ENCODE measurements at places on chromosomes 1 and 21.

- DNase-seq: peak; percentile 38
Observed at GRCh38 chr1:211829343-211830054, 1.1 kb downstream of the LPGAT1 start.

- DNase-seq: no peak
Observed at GRCh38 chr1:90879281-90879680, 142.6 kb downstream of the ZNF644 start.

- no peak for DNase-seq
Observed at GRCh38 chr21:44666401-44667320, at the start of gene KRTAP12-2. TSS of gene KRTAP12-2 (minus strand) at chr21:44666927. CDS start at chr21:44666886, 41 bp downstream.

DNA sequence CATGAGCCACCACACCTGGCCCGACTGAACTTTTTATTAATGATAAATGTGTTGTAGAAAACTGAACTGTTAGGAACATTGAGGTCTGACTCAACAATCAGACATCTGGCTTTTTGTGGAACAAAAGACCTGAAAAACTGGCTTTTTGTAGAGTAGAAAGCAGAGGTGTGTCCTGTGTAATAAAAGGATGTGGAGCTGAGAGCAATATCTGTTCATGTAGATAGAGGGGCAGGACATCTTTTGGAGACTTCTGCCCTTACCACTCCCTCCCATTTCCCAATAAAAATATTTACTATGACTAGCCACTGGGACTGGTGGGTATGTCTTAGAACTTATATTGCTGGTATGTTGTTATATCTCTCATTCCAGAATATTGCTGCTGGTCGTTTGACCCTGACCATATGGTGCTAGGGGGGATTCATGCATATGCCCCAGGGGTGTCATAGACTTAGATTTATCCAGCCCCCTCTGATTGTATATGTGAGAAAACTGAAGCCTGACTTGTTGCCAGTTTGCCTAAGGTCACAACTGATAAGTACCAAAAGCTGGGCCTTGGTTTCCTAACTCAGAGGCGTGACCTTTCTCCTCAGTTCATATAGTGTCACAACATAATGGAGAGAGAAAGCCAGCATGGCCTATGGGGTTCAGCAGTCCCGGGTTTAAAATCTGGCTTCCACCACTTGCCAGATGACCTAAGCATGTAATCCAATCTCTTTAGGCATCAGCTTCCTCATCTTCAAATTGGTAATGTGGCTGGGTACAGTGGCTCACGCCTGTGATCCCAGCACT, 33.5 kb upstream of the PIGV start:
- no peak for DNase-seq

GRCh38 chr1:62285440-62285839, 33.8 kb downstream of the KANK4 start:
- no peak for DNase-seq

DNA sequence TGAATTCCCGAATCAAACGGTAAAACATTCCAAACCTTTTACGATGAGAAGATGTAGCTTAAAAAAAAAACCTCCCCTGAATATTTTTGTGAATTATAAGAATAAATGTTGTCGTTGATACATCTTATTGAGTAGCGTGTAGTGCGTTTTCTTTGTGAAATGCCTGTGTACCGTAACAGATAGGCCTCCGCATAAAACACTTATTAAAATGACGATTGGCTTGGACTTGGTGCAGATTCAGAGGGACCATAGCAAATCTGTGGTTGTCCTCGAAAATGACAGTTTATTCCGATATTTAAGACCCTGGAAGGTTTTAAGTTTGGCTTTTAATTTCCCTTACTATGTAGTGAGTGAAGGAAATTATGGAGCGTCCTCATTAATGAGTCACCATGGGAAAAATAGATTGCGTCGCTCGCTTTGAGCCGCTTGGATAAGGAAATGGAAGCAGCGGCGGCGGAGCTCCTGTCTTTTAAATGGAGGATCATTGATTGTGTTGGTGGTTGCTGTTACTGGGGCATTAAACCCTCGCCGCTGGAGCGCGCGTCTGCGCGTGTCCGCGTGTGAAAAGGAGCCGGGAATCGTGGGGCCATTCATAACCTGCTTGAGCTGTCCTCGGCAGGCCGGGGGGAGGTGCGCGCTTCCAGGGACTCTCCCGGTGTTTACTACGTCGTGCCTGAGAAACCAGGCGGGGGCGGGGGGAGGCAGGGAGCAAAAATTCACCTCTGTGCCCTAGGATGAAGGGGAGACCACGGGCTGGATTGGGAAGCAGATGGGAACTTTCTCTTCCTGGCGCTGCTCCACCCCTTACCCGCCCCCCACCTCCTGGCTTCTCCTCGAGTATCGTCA, 1.6 kb downstream of the SPEN start:
- DNase-seq: peak; percentile 75

DNA sequence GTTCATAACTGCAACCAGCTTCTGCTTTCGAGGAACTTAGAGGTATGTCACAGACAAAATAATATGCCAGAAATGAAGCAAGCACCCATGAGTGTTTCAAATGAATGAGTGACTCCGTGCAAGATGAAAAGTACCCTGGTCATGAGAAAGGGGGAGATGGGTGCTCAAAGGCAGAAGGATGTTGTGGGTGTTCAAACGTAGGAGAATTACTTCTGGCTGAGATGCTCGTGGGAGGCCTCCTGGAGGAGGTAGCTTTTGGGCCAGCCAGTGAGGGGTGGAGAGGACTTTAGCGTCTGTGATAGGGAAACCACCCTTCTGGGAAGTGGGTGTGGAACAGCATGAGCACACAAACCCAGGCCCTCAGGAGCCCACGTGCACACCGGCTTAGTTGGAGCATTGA, 113.8 kb downstream of the SYF2 start:
- no peak for DNase-seq

- DNase-seq: no peak
Observed at GRCh38 chr1:22717037-22717760, 6.6 kb downstream of the EPHB2 start.

DNA sequence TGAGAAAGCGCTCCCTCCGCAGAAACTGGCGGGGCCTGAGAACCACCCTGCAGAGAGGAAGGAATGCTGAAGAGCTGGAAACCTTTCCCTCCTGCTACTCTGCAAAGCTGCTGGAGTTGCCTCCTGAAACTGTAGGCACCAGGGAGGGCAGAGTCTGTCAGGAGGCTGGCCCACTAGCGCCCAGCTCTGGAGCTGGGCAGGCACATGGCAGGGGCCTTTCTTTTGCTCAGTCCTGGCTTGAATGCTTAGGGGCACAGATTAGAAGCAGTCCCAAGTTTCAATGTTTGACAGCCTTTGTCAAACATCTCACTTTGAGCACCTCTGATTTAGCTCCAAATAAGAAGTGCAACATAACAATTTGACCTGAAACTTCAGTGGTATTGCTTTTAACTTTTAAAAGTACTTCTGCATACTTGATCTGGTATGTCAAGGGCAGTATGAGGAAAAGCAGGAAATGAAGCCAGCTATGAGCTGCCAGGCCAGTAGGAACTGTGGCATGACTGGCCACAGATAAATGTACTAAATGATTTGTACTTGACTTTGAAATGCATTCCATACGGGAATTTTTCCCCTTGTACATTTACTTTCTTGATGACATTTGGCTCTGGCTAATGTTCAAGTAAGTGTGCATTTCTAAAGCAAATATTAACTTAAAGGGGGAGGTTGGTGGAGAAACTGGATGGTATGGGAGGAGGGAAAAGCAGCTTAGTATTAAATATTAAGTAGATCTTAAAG, 7.2 kb downstream of the C1orf116 start:
- DNase-seq: no peak

GRCh38 chr1:243663651-243664050, 186.4 kb downstream of the AKT3 start:
- DNase-seq: no peak

DNA sequence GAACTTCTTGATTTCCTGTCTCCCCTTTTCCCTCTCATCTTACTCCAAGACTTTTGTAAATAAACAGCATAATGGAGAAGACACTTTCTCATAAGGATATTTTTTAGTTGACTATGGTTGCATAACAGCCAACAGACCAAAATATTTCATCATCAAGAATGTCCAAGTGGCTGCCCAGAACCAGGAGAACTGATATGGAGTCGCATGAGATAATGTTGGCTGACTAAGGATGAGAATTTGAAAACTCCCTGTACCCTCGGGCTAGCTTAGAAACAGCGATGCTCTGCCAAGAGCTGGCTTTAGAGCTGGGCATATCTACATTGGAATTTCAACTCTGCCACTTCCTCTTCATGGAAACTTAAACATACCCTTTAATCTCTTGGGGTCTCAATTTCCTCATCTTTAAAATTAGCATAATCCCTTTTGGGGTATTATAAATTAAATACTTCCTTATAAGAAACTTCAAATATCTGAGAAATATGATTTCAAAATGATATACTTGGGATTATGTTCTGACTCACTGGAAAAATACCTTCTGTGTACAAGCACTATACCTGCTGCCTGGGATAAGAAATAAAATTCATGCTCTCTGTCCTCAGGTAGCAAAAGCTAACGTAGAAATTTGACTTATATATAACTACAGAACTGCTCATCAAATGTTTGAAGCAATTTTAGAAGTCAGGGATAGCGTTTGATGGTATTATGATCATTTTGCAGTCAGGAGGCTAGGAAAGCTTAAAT, 777.3 kb downstream of the LTN1 start:
- DNase-seq: no peak

DNA sequence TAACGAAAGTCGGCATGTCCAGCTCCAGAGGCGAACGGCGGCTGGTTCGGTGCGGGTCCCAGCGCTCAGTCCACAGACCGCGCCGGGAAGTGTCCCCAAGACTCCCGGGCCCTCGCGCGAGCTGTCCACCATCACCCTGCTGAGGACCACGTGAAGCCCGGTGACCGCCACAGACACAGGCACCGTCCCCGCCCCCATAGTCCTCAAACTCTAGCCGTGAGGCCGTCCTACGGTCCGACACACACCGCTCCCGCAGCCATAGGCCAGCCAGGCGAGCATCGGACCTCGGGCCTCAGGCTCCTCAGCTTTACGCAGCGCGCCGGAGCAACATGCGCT, 535 bp downstream of the SETD4 start:
- DNase-seq: no peak

- no peak for DNase-seq
Observed at GRCh38 chr1:10980094-10980577, 32.3 kb upstream of the TARDBP start.

DNA sequence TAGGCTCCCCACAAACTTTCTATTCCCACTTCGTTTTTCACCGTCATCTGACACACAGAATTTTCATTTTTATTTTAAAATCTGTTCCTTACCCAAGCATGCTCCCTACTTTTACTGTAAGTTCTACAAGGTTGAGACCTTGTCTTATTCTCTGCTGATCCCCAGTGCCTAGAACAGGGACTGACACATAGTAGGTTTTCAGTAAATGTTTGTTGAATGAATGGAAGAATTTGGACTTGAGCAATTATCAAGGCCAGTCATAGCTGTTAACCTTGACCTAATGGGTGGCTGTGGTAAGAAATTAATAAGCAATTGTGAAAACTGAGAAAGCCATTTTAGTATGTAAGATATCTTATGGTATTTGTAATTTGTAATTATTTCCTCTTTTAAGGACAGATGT, 71.1 kb downstream of the LAMC1 start:
- no peak for DNase-seq
